T-helper 1 cell (primary cell): ENCODE measurements at places on chromosomes 7 and 10.

DNA sequence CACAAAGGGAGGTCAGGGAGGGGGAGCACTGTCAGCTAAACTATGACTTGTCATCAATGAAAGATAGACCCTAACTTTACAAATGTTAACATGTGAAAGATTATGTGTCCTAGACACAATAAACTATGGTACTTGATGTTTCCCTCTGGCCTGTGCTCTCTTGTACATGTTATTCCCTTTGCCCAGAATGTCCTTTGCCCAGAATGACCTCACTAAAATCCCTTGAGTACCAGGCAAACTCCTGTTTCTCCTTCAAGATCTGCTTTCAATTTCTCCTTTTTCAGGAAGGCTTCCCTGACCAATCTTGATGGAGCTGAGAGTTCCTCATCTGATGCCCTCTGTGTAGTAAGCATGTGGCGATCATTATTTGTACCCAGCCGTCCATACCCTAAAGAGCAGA is 143.1 kb downstream of the ZNF365 start:
- no peak for DNase-seq

GRCh38 chr10:15223174-15223573 is 54.7 kb upstream of the NMT2 start:
- no peak for DNase-seq

DNA sequence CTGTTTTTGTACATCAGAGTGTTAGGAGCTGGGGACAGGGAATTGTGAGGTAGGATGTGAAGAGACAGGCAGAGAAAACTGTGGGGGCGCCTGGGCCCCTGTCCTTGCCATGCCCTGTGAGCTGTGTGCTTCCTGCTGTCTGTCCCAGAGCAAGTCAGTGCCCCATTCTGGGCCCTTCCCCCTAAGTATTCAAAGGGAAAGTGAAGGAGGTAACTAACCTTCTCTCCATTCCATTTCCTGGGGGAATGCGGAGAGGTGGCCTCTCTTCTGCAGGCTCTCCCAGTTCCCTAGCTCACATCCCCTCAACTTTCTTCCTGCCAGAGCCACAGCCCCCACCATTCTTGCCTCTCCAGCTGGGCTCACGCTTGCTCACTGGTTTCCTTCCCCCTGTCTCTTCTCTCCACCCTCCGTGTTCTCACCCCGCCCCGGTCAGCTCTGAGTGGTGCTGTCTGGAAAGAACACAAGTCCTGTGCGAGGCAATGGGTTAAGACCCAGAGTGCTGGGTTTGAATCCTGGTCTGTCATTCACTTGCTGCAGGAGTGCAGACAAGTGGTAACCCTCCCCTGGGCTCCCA is 9.7 kb upstream of the VSIR start:
- DNase-seq: no peak

DNA sequence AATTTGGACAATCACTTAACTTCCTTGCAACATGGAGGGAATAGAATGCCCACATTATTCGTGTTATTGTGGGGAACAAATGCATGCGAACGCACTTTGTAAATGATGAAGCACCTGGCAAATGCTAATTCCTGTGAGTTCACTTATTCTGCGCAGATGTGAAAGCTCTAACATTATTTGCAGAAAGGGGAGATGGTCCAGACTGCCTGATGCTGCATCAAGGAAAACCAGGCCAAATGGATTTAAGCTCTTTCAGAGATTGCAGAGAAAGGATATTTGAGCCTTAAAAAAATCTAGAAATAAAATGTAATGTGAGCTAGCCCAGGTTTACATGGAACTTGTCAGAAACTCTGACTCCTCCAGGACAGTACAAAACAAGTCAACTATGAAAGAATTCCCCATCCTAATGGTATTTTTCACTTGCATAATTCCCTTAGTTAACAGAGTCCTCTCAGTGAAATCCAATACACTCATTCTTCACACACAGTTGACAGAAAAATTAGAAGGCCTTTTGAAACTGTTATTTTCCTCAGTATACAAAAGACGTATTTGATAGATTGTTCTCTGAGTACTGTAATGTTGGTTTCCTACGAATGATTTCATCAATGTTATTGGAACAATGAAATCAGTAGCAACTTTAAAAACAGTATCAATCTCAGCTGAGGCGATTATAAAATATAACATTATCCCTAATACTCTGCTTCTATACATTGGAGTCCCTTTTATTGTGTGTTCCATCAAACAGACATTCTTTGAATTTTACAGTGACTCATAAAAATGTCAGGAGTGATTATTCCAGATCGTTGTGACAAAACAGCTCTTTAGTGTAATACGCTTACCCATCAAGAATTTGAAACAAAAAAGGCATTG is 136.3 kb upstream of the ANK3 start:
- DNase-seq: no peak

DNA sequence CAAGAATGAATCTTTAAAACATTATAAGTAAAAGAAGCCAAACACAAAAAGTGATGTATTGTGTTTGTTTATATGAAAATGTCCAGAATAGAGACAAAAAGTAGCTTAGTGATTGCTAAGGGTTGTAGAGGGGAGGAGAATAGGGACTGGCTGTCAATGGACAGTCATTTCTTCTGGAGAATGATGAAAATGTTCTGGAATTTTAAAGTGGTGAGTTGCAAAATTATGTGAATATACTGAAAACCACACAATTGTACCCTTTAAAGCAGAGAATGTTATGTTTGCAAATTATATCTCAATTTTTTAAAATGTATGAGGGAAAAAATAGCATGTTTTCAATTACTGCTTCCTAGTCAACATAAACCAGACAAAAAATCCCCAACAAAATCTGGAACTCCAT is 174.2 kb downstream of the KMT2E start:
- no peak for DNase-seq

GRCh38 chr10:132374612-132375011 is 22.4 kb upstream of the PWWP2B start:
- no peak for DNase-seq

GRCh38 chr10:69960988-69961880 is 91.4 kb upstream of the MACROH2A2 start:
- DNase-seq: no peak

- DNase-seq: no peak
Measured at GRCh38 chr10:22433875-22434274, 88.6 kb downstream of the SPAG6 start.

DNA sequence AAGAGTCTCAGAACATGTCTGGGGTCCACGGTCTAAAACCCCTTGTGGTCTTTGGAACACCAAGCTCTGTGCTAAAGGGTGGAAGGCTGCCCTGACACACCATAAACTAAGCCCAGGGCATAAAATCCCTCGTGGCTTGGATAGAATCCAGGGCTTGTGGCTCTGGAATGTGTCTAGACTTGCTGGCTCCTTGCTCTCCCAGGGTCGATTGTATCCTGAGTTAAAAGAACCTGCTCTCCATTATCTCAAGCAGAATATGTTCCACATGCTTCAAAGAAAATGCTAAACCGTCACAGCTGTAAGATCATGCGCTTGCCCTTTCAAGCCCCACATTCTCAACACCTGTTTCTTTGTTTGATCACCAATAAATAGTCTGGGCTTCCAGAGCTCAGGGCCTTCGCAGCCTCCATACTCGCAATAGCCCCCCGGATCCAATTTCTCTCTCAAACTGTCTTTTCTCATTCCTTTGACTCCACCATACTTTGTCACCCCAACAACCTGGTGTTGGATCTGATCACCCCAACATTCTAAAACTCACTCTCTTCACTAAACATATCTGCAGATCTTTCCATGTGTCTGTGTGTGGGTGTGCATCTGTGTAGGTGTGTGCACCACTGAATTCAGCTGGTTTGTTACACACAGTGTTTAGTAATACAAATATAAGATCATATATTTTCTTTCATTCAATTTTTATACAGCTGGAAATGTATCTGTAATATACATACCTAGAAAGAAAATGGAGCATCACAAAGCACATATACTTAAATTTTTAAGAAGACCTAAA is 238.5 kb downstream of the ZMYND11 start:
- DNase-seq: no peak

DNA sequence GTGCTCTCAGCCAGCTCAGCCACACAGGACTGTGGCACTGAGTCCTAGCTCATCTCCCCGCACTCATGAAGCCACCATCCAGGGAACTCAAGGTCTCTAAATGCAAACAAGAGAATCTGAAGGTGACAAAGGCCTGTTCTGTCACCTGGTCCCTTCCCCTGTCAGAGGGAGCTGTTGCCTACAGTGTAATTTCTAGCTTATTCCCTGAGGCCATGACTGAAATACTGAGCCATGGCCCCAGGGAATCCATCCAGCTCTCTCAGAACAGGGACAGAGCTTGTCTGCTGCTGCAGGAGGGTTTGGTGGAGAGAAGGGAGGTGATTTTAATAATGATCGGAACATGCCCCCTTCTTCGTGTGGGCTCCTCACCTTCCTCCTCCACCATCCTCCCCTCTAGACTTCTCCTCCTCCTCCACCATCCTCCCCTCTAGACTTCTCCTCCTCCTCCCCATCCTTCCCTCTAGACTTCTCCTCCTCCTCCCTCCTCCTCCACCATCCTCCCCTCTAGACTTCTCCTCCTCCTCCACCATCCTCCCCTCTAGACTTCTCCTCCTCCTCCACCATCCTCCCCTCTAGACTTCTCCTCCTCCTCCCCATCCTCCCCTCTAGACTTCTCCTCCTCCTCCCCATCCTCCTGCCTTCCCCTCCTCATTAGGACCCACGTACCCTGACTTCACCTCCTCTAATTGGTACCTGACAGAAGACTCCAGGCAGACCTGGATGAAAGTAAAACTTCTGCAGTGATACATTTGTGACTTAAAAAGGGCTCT is 338.0 kb upstream of the MKI67 start:
- peak; percentile 30 for DNase-seq

GRCh38 chr10:125783957-125784356 is 8.3 kb upstream of the MMP21 start:
- no peak for DNase-seq

DNA sequence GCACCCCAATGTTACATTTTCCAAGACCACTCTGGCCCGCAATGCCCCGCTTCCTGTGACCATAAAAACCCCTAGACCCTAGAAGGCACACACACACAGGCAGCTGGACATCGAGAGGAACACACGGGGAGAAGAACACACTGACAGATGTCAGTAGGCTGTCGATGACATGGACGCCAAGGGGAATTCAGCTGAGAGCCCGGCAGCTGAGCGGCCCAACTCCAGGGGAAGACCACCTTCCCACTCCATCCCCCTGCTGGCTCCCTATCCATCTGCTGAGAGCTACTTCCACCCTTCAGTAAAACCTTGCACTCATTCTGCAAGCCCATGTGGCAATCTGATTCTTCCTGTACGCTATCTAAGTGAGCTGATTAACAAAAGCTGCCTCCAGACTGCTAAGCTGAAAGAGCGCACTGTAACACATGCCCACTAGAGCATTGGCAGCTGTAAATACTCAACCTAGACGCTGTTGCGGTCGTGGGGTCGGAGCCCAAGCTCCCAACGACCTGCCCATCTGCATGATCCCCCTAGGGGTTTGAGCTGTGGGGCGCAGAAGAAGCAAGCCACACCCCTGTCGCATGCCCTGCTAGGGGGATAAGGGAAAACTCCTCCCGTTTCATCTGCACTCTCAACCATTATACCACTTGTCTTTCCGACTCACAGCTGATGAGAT is 843.6 kb upstream of the POT1 start:
- no peak for DNase-seq

- DNase-seq: no peak
Measured at GRCh38 chr10:132011024-132011423, 29.3 kb upstream of the BNIP3 start.

- no peak for DNase-seq
Measured at GRCh38 chr10:75600833-75601232, 169.4 kb downstream of the LRMDA start.

DNA sequence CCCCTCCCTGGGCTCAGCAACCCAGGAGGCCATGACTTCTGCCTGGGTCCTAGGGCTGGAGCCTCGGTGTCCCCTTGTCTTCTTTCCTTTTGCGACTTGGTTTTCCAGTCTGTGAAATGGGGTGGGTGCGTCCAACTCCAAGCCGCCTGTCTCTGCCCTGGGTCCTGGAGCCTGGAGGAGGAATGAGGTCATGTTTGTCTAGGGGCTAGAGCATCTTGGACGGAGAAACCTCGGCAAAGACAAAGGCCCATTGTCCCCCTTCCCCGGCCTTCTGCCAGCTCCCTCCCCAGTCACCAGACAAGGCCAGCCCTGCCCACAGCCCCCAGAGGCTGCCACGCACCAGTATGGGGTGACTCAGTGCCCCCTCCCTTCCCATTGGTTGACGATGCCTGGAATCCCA is 39.8 kb upstream of the ELN start:
- DNase-seq: no peak

GRCh38 chr7:112138325-112138852 is 67.8 kb downstream of the DOCK4 start:
- DNase-seq: no peak

DNA sequence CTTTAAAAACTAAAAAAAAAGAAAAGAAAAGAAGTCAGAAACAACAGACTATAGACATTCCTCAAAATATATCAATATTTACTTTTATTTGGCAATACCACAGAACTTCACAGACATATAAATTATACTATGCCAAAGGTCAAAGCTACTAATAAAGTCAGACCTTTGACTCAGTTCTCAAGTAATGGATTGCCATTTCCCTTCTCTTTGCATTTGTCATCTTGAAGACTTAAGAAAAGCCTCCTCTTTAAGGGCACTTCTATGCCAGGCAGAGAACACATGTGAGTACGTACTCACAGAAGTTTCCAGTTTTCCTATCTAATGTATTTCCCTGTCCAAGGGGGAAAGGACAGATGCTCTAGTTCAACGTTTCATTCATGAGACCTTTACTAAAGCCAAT is 37.6 kb downstream of the TNPO3 start:
- DNase-seq: no peak

- no peak for DNase-seq
Measured at GRCh38 chr7:142548978-142549377, 200.3 kb upstream of the PRSS1 start.

DNA sequence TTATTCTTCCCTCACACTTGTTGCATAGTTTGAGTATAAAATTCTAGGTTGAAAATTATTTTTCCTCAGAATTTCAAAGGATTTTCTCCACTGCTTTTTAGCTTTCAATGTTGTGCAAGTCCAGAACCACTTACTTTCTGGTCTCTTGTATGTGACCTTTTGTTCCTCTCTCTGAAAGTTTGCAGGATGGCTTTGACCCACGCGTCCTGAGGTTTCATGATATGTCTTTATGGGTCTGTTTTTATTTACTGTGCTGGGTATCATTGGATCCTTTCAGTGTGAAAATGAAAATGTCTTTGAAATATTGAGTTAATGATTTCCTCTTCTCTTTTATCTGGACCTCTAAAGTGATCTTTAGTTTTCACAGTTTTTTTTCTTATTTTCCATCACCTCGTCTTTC is 38.5 kb downstream of the C1GALT1 start:
- no peak for DNase-seq

GRCh38 chr7:11472646-11473045 is 359.4 kb downstream of the THSD7A start:
- no peak for DNase-seq

- DNase-seq: peak; percentile 73
Measured at GRCh38 chr7:44587843-44588711, 6.0 kb upstream of the TMED4 start.

DNA sequence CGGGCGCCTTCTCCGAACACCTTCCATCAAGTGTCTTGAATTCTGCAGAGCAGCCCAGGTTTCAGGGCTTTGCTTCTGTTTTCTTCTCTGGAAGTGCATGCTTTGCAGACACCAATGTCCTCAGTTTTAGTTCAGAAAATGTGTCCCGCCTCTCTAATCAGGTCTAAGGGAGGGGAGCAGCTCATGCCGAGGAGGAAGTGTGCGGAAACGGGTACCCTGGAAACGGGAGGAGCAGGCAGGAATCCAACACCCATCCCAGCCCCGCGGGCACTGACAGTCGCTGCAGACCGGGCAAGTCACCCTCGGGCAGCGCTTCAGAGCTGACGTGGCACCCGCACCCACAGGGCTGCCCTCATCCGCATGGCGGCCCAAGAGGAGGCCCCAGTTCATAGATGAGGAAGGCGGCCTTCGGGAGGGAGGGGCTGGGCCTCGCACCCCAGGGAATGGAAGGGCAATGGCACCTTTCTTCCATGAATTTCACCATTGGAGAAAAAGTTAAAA is 338.7 kb downstream of the DNAJB6 start:
- DNase-seq: no peak
